ENCODE measurements at places on chromosomes 4 and X.

GRCh38 chr4:121674696-121675095 is 22.1 kb downstream of the ANXA5 start:
- no peak for DNase-seq

GRCh38 chrX:45697591-45697990 is 496.9 kb upstream of the DIPK2B start:
- DNase-seq: peak; percentile 63

DNA sequence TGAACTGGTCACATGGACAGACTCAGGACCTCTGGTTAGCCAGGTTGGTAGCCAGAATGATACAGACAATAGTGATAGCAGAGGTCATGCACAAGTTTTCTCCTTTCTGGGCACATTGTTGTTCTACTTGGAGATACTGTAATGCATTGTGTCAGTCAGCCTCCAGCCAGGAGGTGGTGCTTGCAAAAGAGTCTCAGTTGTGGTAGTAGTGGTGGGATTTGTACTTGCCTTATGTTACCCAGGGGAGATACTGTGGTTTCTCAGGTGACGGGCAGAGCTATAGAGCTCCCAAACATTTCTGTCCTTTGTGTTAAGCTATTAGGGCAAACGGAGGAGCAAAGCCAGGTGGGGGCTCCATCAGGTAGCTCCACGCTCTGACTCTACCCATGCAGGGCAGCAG is 190.5 kb downstream of the STPG2 start:
- no peak for DNase-seq

DNA sequence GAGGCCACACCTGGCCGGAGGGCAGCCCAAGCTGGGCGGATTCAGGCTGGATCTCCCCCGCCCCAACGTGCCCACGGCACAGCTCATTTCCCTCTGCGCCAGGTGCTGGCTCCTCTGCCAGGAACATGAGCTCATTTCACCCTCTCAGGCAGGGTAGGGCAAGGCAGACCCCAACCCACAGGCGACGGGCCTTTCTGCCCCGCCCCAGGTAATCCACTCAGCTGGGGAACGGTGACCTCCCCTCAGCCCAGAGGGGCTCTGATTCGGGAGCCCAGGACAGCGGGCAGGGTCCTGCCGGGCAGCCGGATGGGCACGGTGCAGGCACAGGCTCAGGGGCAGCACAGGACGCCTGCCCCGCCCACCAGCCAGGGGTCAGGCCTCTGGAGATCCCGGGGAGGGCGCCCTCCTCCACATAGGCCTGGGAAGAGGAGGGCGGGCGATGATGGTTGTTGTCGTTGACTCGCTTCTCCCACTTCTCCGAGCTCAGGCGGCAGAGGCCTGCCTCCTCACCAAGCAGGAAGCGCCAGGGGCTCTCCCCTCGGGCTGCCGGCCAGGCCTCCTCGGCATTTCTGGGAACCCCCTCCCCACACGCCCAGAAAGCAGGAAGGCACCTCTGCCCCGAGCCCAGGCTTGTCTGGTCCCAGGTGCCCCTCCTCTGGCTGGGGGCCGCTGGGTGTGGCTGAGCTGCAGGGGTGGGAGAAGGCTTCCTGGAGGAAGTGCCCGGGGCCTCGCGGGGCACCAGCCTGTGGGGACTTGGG is 31.1 kb downstream of the TACC3 start:
- no peak for DNase-seq

DNA sequence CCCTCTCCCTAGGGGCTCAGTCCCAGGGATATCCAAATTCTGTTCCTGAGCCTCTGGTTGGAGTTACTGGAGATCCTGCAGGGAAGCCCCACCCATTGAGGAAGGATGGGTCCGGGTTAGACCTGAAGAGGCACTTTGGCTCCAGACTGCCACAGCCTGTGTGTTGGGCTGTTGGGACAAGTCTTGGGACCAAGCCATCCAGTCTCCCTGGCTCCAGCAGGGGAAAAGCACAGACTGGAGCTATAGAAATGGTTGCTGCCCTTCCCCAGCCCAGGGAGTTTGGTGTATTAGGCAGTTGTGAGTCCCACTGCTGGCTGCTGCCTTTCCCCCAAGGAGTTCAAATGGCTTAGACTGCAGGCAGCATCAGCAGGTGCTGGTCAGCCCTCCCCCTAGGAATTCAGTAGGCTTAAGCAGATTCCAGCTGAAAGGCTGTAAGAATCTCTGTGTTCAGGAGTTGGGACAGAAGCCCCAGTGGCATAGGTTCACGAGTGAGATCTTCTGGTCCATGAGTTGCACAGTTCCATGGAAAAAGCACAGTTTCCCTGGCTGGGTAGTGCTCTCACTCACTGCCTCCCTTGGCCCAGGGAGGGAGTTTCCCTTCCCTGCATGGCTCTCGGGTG is 344.0 kb upstream of the EPHA5 start:
- DNase-seq: peak; percentile 6

DNA sequence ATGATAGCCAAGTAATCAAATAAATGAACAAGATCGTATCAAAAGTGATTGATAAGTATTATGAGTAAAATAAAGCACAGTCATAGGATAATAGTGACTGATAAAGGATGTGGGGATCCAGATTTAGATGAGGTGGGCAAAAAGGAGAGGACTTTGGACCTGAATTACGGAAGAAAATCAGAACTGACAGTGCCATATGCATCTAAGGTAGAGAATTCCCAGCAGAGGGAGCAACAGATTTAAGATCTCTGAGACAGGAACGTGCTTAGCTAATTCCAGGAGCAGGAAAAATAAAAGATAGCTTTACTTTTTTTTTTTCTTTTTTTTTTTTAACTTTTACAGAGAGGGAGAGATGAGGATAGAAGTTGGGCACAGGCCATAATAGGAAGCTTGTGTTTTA is 189.9 kb downstream of the NWD2 start:
- DNase-seq: no peak
